Ascending aorta (tissue), 2 donors: ENCODE measurements at places on chromosomes 3 and 15. TPM values are rescaled to one million over a fixed set of nuclear protein-coding genes. Genes with fewer than 3 reads are reported as not detected.

DNA sequence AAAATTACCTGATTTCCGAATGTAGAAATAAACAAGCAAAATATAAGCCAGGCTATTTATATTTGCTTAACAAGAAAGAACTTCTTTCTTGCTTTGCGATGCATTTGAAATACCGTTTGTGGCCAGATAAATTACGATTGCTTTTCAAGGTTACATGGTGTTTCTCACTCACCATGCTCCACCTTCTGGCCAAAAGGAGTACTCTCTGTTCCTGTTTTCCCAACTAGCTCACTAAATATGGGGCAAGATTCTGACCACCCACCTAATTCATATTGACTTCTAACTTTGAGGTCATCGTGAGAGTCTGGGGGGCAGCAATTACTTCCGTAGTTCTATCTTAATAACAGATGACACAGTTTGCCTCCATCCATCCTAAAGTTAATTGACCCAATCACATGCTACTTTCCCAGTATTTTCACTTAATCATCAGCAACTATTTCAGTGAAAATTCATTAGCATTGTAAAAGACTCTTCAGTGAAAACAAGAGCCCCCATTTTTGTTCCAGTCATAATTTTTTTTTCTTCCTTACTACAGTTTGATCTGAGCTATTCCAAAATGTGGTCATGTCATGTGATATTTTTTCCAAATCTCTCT, 25.9 kb downstream of the ACP3 start:
- H3K4me3 ChIP-seq: no peak overlapping the region
- no peaks in the 10 kb centered on the region for H3K4me1 ChIP-seq
- no peak for DNase-seq
- no peak overlapping the region for H3K27ac ChIP-seq
- no peaks in the 10 kb centered on the region for H3K36me3 ChIP-seq
- H3K27me3 ChIP-seq: no peaks in the 10 kb centered on the region

DNA sequence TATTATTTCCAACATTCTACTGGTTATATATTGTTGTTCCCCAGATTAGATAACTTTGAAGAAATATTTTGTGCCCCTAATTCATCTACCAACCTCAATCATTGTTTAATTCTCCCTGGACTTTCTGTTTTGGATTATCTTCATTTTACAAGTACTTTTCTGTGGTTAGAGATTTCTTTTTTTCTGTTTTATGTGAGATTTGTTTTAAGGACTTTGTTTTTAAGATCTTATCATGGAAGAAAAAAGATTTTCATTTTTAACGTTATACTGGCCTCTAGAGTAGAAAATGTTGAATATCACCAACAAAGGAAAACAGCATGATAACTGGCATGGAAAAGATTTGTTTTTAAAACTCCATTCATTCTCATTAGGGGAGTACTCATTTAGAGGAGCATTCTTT, 210.9 kb upstream of the KCNMB2 start:
- H3K4me1 ChIP-seq: no peaks in the 10 kb centered on the region
- no peaks in the 10 kb centered on the region for H3K27me3 ChIP-seq
- H3K4me3 ChIP-seq: no peak overlapping the region

DNA sequence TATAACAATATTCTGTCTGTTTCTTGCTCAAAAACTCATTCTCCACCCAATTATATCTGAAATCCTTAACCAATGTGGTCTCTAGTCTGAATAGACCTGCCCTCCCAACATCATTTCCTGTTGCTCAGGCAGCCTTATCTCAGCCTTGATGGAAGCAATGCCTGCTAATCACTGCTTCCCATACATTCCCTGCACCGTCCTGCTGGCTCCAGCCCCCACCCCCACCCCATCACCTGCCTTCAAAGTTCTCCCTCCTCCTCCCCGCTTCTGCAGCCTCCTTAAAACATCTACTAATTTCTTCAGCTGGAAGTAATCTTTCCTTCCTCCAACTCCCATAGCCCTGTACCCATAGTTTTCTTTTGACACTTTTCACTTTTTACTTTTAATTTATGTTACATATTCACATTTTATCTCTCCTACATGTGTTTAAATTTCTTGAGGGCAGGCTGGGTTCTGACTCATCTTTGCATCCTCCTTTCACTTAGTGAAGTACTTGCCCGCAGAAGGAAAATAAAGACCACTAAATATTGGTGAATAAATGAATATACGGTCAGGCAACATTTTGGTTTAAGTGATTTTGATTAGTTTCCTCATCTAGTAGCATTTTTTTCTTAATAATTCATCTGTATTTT, 98.2 kb downstream of the MEIS2 start:
- no peaks in the 10 kb centered on the region for H3K27me3 ChIP-seq
- H3K27ac ChIP-seq: no peak overlapping the region
- H3K36me3 ChIP-seq: peaks cover 7% of the 10 kb centered on the region
- no peak for DNase-seq

GRCh38 chr3:186124592-186124991, 15.7 kb upstream of the ETV5 start:
- no peaks in the 10 kb centered on the region for H3K27me3 ChIP-seq
- DNase-seq: no peak
- no peak overlapping the region for H3K4me3 ChIP-seq
- H3K4me1 ChIP-seq: no peaks in the 10 kb centered on the region
- no peak overlapping the region for H3K27ac ChIP-seq
- H3K36me3 ChIP-seq: no peaks in the 10 kb centered on the region

GRCh38 chr3:102512734-102513504, 78.1 kb downstream of the ZPLD1 start:
- H3K4me1 ChIP-seq: no peaks in the 10 kb centered on the region
- no peak overlapping the region for H3K4me3 ChIP-seq
- no peaks in the 10 kb centered on the region for H3K36me3 ChIP-seq

- no peak overlapping the region for H3K27ac ChIP-seq
- H3K27me3 ChIP-seq: no peaks in the 10 kb centered on the region
- no peak for DNase-seq
- H3K4me3 ChIP-seq: no peak overlapping the region
- no peaks in the 10 kb centered on the region for H3K4me1 ChIP-seq
Measured at GRCh38 chr3:151107177-151107576, 21.7 kb downstream of the MED12L start.

DNA sequence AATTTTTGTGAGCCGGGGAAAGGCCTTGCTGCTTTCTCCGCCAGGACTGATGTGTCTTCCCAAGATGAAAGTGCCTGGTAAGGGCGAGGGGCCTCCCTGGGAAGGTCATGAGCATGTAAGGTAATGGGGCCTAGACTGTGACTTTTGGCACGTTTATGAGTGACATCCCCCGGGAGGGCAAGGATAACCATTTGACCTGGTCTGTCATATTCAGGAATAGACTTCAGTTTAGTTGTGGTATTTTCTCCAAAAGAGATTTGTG, 631 bp upstream of the CNBP start:
- no peak for DNase-seq
- H3K4me3 ChIP-seq: peak overlapping the region; percentile 95
- no peaks in the 10 kb centered on the region for H3K27me3 ChIP-seq
- H3K4me1 ChIP-seq: peaks cover 21% of the 10 kb centered on the region
- H3K36me3 ChIP-seq: no peaks in the 10 kb centered on the region

DNA sequence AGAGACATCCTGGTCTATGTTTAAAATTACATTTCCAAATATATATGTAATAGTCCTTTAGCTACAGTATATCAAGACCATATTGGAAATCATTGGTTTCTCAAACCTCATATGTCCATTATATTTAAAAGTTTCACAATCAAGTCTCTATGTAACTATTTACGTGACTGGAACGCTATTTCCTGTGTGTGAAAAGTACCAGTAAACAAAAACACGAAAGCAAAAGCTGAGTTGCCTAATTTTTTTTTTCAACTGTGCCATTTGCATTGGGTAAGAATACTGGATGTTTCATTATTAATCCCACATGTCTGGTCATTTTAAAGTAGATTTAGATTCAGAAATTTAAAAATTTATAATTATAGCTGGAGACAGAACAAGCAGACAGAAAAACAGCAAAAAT, 381.4 kb downstream of the TBC1D5 start:
- no peak overlapping the region for H3K27ac ChIP-seq
- DNase-seq: no peak
- no peaks in the 10 kb centered on the region for H3K36me3 ChIP-seq

DNA sequence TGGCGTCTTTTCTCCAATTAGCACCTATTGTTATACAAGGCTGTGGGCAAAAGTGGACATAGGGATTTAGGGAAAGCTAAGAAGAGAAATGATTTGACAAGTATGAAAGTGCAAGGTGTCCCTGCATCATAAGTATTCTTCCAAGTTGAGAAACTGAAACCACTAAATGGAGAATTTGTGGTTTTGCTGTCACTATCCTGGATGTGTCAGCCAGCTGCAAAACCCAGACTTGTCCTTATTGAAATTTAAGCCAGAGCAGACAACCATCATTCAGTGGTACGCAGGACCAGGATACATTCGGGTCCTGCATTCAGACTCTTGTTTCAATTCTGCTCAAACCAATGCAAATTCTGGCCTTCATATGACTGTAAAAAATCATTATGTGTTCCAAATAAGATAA, 384.8 kb upstream of the TGFBR2 start:
- peaks cover under 1% of the 10 kb centered on the region for H3K4me1 ChIP-seq
- no peak overlapping the region for H3K27ac ChIP-seq
- H3K36me3 ChIP-seq: no peaks in the 10 kb centered on the region
- no peak overlapping the region for H3K4me3 ChIP-seq
- DNase-seq: no peak

- H3K27ac ChIP-seq: no peak overlapping the region
- peaks cover 3% of the 10 kb centered on the region for H3K4me1 ChIP-seq
- no peak for DNase-seq
- no peaks in the 10 kb centered on the region for H3K27me3 ChIP-seq
Measured at GRCh38 chr3:14962762-14963161, 15.4 kb downstream of the NR2C2 start.

DNA sequence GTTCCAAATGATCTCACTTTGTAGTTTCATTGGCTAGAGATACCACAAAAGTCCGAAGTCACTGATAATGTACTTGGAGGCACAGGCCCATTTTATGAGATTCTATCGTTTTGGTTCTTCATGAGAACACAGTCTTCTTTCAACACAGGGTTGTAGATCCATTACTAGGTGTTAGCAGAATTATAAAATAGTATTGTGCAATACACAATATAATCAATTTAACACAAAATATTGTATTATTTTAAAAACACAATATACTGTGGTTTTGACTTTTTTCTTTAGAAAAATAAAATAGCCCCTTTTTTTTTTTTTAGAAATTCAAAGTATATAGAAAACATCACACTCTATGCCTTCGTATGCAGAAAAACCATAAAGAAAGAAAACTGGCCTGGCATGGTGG, 138.6 kb upstream of the TSC22D2 start:
- no peak overlapping the region for H3K27ac ChIP-seq
- H3K36me3 ChIP-seq: no peaks in the 10 kb centered on the region
- no peak for DNase-seq

DNA sequence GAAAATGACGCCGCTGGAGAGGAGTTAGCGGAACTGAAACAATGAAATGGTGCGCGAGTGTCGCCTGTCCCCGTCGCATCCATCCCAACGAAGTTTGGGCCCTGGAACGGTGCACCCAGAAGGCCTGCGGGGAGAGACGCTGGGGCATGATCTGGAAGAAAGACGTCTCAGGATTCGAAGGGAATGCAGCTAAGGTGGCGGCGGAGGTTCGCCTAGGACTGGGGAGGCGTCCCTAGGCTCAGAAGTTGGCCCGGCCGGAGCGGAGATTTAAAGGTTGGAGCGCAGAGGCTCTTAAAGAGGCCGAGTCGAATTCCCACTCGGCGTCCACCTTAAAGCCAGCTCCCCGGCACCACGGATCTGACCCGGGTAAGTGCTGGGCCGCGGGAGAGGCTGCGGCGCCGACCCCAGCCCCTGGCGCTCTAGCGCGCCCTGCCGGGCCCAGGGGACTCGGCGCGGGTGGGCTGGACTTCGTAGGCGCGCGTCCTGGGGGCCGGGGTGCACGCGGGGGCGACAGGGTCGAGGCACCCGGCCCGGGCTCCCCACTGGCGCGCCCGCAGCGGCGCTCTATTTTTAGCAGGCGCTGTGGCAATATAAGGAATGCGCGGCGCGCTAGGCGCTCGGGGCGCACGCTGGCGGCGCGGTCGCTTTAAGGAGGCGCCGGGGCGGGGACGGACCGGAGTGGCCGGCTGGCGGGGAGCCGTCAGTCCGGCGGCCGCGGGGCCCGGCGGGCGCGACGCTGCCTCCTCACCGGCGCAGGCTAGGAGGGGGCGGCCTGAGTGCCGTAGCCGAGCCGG, at the start of gene MRAS:
Gene MRAS, plus strand, starts transcription at position 620 of the 794 bp plus-strand sequence. CDS start 24,305 bp downstream, outside the sequence.
- peaks cover 5% of the 10 kb centered on the region for H3K4me1 ChIP-seq
- H3K27ac ChIP-seq: peak within 1 kb of the TSS; percentile 99
- no peaks in the 10 kb centered on the region for H3K27me3 ChIP-seq
- DNase-seq: peak; percentile 28

DNA sequence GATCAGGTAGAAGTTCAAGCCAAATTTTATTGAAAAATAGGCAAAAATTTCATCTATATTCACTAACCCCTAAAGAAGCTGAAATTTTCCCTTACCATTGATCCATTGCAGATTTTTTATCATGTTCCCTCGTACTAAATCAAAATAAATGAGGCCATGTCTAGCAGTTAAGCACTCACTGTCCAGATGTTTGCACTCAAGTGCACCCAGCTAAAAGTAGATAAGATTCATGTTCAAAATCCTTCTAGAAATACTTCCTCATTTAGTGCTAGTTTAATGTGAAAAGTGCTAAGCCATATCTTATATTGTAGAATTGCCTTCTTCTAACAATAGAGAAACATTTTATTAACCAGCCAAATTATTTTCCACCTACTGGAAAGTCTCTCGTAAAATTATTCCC, 164.7 kb upstream of the UBE2E2 start:
- no peak overlapping the region for H3K4me3 ChIP-seq
- DNase-seq: no peak
- H3K36me3 ChIP-seq: no peaks in the 10 kb centered on the region

DNA sequence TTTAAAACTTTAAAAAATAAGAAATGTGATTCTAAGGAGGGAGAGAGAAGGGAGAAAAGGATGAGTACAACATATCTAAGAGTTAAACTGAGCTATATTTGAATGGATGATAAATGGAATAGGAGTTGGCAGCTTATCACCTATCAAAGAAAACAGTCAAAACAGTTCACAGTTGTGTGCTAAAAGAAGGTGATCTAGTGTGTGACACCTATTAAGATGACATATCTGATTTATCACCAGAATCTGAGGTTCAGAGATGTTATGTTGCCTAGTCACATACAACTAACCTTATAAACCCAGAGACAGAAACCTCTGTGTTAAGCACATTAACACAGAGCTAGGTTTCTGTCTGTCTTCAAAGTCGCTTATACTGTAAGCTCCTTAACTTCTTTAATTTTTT, 3.0 kb downstream of the ATP13A3 start:
- no peaks in the 10 kb centered on the region for H3K27me3 ChIP-seq
- DNase-seq: no peak
- peak overlapping the region; percentile 91 for H3K27ac ChIP-seq
- no peaks in the 10 kb centered on the region for H3K36me3 ChIP-seq
- peaks cover 14% of the 10 kb centered on the region for H3K4me1 ChIP-seq

GRCh38 chr3:87828046-87828445, 230.8 kb downstream of the CGGBP1 start:
- H3K27ac ChIP-seq: no peak overlapping the region
- no peaks in the 10 kb centered on the region for H3K27me3 ChIP-seq
- DNase-seq: no peak
- H3K36me3 ChIP-seq: no peaks in the 10 kb centered on the region
- H3K4me3 ChIP-seq: no peak overlapping the region

Gene TAGLN3
- total RNA-seq: not detected

Gene OXTR
- 150 TPM for total RNA-seq

Gene ATP13A5
- total RNA-seq: not detected

Gene LIPH
- total RNA-seq: 6.9 TPM

Gene SH2D7
- not detected for total RNA-seq

Gene TUBGCP5
- total RNA-seq: 17.1 TPM

Gene SH3GL3
- total RNA-seq: not detected

Gene VIPR1
- total RNA-seq: 3.5 TPM

Gene COL6A6
- not detected for total RNA-seq
